ENCODE measurements at places on chromosomes 2 and 18.

- DNase-seq: no peak
Observed at GRCh38 chr2:222383255-222383654, 41.1 kb upstream of the SGPP2 start.

GRCh38 chr2:126858013-126858412, 40.7 kb upstream of the TEX51 start:
- DNase-seq: no peak

DNA sequence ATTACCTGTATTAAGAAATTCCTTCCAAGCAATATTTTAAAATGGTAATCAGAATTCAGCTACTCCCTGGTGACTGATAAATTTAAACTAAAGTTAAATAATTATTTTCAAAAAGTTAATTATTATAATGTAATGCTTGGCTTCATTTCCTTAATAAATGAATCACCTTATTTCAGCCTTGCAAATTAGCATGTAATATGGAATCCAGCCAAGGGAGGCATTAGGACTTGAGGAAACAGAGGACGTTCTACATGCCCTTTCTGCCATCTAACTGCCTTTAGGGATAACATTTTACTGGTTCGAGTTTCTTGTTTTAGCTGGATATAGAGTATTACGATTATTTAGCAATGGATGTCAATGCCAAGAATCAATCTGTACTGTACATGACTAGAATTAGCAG, 636.3 kb downstream of the TSN start:
- DNase-seq: no peak

- no peak for DNase-seq
Observed at GRCh38 chr18:28823506-28824182, 646.7 kb upstream of the CDH2 start.

- DNase-seq: no peak
Observed at GRCh38 chr2:30684996-30685395, 122.2 kb downstream of the CAPN13 start.

DNA sequence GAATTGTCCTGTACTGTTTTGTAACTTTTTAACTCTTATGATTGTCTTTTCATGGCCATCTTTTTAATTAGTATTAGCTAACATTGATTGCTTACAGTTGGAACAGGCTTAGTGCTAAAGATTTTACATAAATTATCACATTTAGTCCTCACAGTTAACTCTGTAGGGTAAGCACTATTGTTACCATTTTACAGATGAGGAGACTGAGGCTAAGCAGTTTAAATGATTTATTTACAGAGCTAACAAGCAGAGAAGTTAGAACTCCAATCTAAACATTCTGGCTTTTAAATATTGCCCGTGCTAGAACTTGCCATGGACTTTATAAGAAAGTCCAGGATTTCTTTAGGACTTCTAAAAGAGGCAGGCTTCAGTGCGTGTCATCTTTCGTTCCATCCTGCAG, 48.6 kb downstream of the EPAS1 start:
- no peak for DNase-seq
